Activated CD4-positive, alpha-beta T cell treated with anti-CD3 and anti-CD28 coated beads, Interleukin-2, amount 10 ng/mL, durations not matched to agents 7 days and 5 days (primary cell): ENCODE measurements at places on chromosomes 12 and 14. TPM values are rescaled to one million over a fixed set of nuclear protein-coding genes. Genes with fewer than 3 reads are reported as not detected.
A peak's percentile ranks its signal among the peaks of the same experiment; 100 is the strongest.

- peaks cover 3% of the 10 kb centered on the region for H3K36me3 ChIP-seq
- peaks cover 12% of the 10 kb centered on the region for H3K27me3 ChIP-seq
- H3K4me3 ChIP-seq = no peak overlapping the region
- H3K27ac ChIP-seq = no peak overlapping the region
Measured at GRCh38 chr12:106280106-106280505, 22.4 kb upstream of the TCP11L2 start.

DNA sequence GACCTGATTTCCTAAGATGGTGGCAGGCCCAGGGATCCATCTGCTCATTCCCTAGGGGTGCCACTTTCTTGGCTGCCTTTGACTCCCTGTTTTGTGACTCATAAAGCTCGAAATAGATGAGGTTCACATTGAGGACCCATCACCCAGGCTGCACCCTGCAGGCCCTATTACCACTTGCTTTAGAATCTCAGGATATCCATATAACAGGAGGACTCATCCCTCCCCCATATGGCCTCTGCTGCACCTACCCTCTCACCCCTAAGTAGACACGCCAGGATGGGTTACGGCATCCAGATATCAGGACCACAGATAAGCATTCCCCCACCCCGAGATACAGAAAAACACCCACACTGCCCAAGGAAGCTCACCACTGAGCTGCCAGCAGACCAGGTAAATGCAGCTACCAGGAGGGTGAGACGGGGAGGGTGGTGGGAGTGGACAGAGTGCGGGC, 155.7 kb downstream of the DPF3 start:
- peaks cover 4% of the 10 kb centered on the region for H3K27me3 ChIP-seq
- no peaks in the 10 kb centered on the region for H3K4me1 ChIP-seq
- no peak overlapping the region for H3K4me3 ChIP-seq
- DNase-seq = no peak

DNA sequence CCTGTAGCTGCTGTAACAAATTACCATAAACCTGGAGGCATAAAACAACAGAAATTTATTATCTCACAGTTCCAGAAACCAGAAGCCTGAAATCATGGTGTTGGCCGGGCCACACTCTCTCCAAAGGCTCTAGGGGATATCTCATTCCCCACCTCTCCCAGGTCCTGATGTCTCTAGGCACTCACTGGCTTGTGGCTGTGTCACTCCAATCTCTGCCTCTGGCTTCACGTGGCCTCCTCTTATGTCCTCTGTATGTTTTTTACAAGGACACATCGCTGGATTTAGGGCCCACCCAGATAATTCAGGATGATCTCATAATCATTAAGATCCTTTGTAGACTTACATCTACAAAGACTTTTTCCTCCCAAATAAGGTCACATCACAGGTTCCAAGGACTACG, 8.0 kb downstream of the GALNT4 start:
- peaks cover 17% of the 10 kb centered on the region for H3K36me3 ChIP-seq
- H3K27me3 ChIP-seq = no peaks in the 10 kb centered on the region
- H3K4me1 ChIP-seq = peaks cover 26% of the 10 kb centered on the region
- DNase-seq = no peak

DNA sequence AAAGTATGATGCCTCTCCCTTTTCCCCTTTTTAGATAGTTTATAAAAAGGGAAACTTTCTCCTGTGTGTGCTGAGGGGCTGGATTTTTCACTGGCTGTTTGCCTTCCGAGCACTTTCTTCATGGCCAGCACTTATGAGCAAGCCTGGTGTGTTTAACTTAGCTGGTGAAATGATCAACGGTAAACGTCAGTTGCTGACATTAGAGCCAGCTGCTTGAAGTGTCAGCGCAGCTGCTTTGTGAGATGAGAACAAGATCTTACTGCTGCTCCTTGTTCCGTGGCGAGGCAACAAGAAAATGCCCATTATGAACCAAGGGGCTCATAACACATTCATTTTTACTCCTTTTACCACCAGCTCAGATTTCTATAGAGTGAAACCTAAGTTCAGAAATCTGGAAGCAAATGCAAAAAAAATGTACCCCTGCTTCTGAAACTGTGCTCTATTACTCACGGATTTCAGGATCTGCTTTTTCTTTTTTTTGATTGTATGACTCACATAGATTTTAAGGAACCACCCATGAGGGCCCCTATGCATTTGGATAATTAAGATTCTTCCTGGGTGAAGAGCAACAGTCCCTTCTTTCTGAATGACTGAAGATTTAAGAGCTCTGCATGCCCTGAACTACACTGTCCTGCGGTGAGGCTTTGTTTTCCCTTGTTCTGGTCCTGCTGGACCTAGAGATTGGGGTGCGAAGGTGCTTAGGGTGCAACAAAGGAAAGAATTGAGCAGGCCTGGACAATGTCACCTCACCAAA, 74.3 kb upstream of the CPM start:
- H3K4me1 ChIP-seq = peaks cover 3% of the 10 kb centered on the region
- H3K27me3 ChIP-seq = peaks cover 7% of the 10 kb centered on the region
- H3K36me3 ChIP-seq = no peaks in the 10 kb centered on the region
- H3K27ac ChIP-seq = no peak overlapping the region
- no peak for DNase-seq

GRCh38 chr14:64147126-64147790, 146.9 kb downstream of the ESR2 start:
- no peak for DNase-seq
- peaks cover 52% of the 10 kb centered on the region for H3K36me3 ChIP-seq
- no peaks in the 10 kb centered on the region for H3K4me1 ChIP-seq
- no peak overlapping the region for H3K4me3 ChIP-seq
- no peaks in the 10 kb centered on the region for H3K27me3 ChIP-seq

GRCh38 chr12:2376908-2377657, 324.3 kb downstream of the CACNA1C start:
- H3K27ac ChIP-seq = no peak overlapping the region
- H3K4me3 ChIP-seq = no peak overlapping the region
- no peaks in the 10 kb centered on the region for H3K36me3 ChIP-seq
- peaks cover 19% of the 10 kb centered on the region for H3K4me1 ChIP-seq
- peaks cover 2% of the 10 kb centered on the region for H3K27me3 ChIP-seq

- H3K4me1 ChIP-seq = peaks cover 10% of the 10 kb centered on the region
- H3K36me3 ChIP-seq = no peaks in the 10 kb centered on the region
- H3K27ac ChIP-seq = no peak overlapping the region
- no peak overlapping the region for H3K4me3 ChIP-seq
- DNase-seq = peak; percentile 41
- peaks cover 33% of the 10 kb centered on the region for H3K27me3 ChIP-seq
Measured at GRCh38 chr12:106919910-106920544, 35.7 kb upstream of the TMEM263 start.

- peaks cover 38% of the 10 kb centered on the region for H3K27me3 ChIP-seq
- H3K27ac ChIP-seq = no peak overlapping the region
- no peaks in the 10 kb centered on the region for H3K4me1 ChIP-seq
- H3K36me3 ChIP-seq = no peaks in the 10 kb centered on the region
- DNase-seq = no peak
Measured at GRCh38 chr12:54463034-54463433, 10.4 kb downstream of the GTSF1 start.

DNA sequence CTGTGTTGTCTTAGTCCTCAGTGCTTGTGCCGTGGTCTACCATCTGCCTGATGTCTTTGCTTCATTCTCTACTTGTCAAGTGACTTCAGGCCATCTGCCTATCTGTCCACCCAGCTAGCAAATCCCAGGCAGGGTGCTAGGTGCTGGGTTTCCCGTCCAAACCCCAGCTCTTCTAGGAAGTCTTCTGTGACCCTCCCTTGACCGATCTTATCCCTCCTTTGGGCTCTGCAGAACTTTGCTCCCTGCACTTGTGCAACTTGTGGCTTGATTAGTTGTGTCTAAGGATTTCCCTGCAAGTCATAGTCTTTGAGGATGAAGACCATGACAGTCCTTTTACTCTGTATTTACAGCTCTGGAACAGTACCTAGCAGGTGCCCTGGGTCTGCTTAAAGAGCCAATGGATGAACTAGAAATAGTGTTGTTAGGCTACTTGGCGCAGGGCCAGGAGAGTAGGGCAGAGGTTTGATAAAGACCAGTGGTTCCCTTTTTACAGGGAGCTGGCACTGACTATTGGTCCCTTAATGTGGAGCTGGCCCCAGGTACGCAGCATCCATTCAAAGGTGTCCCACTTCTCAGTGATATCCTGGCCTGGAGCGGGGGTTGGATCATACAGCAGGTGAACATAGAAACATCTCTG, 60.1 kb downstream of the ADCK1 start:
- H3K36me3 ChIP-seq = no peaks in the 10 kb centered on the region
- no peak for DNase-seq
- H3K4me3 ChIP-seq = no peak overlapping the region
- no peaks in the 10 kb centered on the region for H3K27me3 ChIP-seq
- H3K27ac ChIP-seq = no peak overlapping the region

DNA sequence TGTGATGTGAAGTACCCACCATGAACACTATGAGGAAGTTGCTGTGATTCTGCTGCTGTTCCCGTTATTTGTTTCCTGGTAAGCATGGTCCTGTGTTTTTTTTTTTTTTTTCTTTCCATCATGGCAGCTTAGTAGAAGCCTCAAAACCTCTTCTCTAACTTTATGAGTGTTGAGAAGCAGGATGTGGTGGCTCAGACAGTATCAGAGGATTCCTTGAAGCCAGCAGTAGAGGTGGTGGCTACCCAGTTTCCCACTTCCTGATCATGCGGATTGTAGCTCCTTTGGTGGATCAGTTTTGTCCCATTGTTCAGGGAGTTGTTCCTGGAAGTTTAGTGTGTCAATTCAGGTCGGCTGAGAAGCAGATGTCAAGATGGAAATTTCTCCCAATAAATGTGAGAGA, 175.8 kb downstream of the ATP23 start:
- H3K4me1 ChIP-seq = no peaks in the 10 kb centered on the region
- H3K27me3 ChIP-seq = no peaks in the 10 kb centered on the region
- H3K36me3 ChIP-seq = no peaks in the 10 kb centered on the region

DNA sequence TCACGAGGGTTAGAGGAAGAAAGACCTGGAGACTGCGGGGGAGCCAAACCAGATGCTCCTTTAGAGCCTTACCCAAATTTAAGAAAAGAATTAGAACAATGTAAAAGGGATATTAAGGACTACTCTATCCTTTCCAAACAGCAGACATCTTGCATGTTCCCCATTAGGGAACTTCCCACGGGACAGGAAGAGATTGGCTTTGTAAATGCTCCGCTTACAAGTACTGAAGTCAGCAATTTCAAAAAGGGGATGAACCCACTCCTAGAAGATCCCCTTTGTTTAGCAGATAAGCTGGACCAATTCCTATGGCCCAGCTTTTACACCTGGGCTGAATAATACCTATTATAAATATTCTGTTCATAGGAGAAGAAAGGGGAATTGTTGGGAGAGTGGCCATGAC, 74.2 kb downstream of the APOBEC1 start:
- no peak overlapping the region for H3K27ac ChIP-seq
- no peak for DNase-seq
- H3K27me3 ChIP-seq = peaks cover 28% of the 10 kb centered on the region
- no peaks in the 10 kb centered on the region for H3K4me1 ChIP-seq
- H3K4me3 ChIP-seq = no peak overlapping the region

IL26 gene
- 0.50 TPM for total RNA-seq

MYBPC1 gene
- total RNA-seq = not detected

KNTC1 gene
- total RNA-seq = 136 TPM

MYH7 gene
- total RNA-seq = 0.07 TPM

TAS2R30 gene
- 2.6 TPM for total RNA-seq

BDKRB1 gene
- total RNA-seq = not detected

TMEM229B gene
- 25.1 TPM for total RNA-seq
